ENCODE measurements at places on chromosomes 4 and X.

DNA sequence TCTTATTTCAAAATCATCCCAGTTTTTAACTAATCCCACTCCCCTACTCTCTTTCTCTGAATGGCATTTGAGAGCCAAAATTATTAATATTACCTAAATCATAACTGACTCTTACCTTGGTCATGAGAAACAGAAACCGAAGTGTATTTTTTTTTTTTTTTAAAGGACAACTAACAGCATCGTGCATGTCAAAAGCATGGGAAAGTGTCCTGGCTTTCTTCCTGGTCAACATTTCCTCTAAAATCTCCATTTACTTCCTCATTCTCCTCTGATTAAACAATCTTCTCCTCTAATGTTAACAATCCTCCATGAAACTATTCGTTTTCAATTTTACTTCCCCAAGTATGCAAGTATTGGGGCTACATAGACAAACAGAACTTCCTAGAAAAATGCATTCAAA is 2.1 kb upstream of the STS start:
- no peak for DNase-seq

- no peak for DNase-seq
These were observed 84.3 kb upstream of the TAPT1 start for GRCh38 chr4:16310606-16311005.

DNA sequence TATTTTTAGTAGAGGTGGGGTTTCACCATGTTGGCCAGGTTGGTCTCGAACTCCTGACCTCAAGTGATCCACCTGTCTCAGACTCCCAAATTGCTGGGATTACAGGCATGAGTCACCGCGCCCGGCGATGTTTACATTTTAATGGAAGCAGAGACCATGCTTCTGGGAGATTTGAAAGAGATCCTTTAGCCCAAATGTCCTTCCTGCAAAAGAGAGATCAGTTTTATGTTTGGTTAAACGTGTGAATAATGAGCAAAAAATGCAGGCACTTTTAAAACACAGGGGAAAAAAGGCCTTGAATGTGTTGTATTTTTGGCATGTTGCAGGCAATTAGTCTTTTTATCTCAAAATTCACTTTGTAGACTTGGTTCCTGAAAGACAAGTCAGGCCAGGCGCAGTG is 95.8 kb upstream of the ELOVL6 start:
- DNase-seq, result no peak

- DNase-seq, result no peak
These were observed 64.3 kb upstream of the CCDC160 start for GRCh38 chrX:134172588-134173259.

DNA sequence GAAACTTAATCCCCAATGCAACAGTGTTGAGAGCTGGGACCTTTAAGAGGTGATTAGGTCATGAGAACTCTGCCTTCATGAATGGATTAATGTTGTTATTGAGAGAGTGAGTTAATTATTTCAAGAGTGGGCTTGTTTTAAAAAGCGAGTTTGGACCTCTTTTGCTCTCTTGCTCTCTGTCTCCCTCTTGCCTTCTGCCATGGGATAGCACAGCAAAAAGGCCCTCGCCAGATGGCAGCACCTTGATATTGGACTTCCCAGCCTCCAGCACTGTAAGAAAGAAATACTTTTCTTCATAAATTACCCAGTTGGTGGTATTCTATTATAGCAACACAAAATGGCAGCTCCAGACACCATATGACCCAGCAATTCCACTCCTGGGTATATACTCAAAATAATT is 7.0 kb upstream of the ATP6AP2 start:
- no peak for DNase-seq

DNA sequence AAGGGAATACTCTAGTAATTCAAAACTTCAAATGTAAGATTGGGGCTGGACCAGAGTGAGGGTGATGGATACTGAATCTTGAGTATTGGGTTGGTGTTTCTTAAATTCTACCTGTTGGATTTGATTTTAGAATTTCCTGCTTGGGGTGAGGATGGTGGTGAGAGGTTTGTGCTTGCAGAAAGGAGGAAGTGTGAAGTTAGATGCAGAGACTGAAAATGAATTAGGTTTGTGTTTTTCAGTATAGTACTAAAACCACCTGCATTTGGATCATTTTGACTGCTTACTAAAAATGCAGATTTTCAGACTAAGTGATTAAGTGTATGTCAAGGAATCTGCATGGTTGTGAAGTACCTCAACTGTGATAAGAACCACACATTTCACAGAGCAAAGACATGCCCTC is 131.5 kb upstream of the CENPE start:
- DNase-seq, result no peak

DNA sequence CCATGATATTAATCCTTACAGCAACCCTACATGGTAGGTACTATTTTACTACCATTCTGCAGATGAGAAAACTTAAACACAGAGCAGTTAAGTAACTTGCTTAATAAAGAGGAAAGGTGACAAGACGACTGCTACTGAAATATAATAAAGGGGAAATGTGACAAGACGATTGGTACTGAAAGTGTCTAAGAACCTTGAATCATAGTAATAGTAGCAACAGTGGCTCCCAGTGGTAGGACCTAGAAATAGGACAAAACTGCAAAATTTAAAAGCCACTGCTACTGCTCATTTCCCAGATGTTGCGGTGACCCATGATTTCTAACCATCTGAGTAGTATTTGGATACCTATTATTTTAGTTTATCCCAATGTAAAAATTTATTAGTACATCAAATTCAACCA is 89.5 kb downstream of the TASL start:
- no peak for DNase-seq

- DNase-seq, result no peak
These were observed 1050.0 kb downstream of the ADGRL3 start for GRCh38 chr4:62250100-62250499.

GRCh38 chrX:40543661-40544328 is 37.0 kb upstream of the ATP6AP2 start:
- DNase-seq, result no peak

GRCh38 chr4:116118221-116118620 is 967.2 kb downstream of the TRAM1L1 start:
- DNase-seq, result no peak

- no peak for DNase-seq
These were observed 179.0 kb downstream of the DHX15 start for GRCh38 chr4:24405341-24405740.

GRCh38 chrX:45309096-45309495 is 108.4 kb upstream of the DIPK2B start:
- DNase-seq, result no peak

- no peak for DNase-seq
These were observed 29.2 kb downstream of the CLRN2 start for GRCh38 chr4:17544205-17544604.

GRCh38 chr4:30725562-30725961 is 5.4 kb downstream of the PCDH7 start:
- DNase-seq, result no peak

- DNase-seq, result no peak
These were observed 210.9 kb downstream of the SLIT2 start for GRCh38 chr4:20462426-20463175.

GRCh38 chr4:22780797-22781196 is 88.1 kb downstream of the GBA3 start:
- no peak for DNase-seq

DNA sequence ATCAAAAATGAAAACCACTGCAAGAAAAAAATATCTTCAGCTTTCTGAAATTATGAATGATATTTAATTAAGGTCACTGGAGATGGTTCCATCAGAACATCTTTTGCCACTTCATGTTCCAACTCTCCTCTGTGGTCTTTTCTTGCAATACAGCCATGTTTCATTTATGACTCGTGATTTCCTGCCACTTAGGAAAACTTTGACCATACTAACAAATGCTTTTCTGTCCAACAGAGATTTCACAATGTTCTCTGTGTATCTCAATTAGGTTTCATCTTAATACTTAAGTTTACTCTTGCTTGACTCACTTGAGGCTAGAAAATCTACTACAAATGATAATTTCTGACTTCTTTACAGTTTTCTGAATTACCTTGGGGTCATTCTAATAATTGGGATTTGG is 330.9 kb downstream of the CXXC4 start:
- no peak for DNase-seq

DNA sequence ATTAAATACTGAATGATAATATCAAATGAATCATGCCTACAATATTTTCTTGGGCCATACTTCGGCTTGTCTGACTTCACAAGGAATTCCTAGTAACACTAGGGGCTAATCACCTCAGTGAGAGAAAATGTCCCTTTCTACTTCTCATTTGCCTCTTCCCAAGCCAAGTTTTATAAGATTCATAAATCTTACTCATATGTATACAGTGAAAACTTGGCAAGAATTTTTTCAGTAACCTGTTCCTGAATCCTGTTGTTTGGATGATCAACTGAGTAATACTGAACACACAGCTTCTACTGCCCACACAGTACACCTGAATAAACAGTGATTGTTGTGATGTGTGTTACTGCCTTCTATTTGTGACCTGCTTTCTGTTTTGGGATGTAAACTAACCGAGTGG is 16.5 kb downstream of the TMPRSS11E start:
- DNase-seq, result no peak

GRCh38 chr4:27764526-27764837 is 903.8 kb downstream of the STIM2 start:
- DNase-seq, result no peak

GRCh38 chr4:118351851-118352827 is 664 bp downstream of the PRSS12 start:
- no peak for DNase-seq

DNA sequence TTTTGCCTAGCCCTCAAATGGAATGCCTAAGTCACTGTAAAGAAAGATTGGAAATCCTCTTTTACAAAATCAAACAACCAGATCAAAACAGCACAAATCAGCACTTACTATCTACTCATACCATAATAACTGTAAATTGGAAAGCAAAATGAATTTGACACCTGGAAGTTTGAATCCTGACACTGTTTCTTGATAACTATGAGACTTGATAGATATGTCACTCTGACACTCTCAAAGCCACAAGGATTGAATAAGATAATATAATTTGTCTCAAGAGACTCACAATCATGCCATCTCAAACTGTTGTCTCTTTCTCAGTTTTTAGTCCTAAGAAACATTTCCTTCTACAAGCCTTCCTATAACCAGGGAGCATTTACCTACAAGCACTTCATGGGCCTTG is 302.6 kb upstream of the DIAPH2 start:
- no peak for DNase-seq

DNA sequence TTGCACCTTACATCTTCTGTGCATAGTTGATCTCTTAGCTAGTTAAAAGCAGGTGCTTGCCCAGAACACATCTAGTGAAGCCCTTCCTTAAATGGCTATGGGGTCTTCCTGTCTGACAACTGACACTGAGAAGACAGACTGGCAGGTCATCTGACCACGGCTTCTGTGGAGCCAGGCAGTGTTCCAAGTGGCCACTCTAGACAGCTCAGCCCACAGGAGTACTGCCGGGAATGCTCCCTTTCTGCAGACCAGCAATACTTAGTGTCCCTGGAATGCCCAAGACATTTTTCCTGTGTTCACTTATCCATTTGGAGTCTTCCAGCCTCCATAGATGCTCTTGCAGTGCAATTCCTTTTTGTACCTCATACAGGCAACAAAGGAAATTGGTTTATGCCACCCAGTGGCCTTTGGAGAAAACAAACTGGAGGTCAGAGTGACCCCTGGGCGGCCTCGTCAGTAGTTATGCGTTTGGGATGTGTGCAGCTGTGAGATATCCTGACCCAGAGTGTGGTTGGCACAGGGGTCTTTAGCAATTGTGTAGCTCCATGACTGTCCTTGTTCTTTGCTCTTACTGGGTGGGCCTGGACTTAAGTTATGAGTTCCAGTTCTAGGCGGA is 335.5 kb downstream of the ARHGAP10 start:
- DNase-seq, result no peak

GRCh38 chrX:73581002-73581628 is 18.1 kb downstream of the CHIC1 start:
- no peak for DNase-seq

- no peak for DNase-seq
These were observed 19.2 kb downstream of the TMEM131L start for GRCh38 chr4:153485359-153485758.

- no peak for DNase-seq
These were observed 115.0 kb downstream of the TRIML1 start for GRCh38 chr4:188254211-188254610.

DNA sequence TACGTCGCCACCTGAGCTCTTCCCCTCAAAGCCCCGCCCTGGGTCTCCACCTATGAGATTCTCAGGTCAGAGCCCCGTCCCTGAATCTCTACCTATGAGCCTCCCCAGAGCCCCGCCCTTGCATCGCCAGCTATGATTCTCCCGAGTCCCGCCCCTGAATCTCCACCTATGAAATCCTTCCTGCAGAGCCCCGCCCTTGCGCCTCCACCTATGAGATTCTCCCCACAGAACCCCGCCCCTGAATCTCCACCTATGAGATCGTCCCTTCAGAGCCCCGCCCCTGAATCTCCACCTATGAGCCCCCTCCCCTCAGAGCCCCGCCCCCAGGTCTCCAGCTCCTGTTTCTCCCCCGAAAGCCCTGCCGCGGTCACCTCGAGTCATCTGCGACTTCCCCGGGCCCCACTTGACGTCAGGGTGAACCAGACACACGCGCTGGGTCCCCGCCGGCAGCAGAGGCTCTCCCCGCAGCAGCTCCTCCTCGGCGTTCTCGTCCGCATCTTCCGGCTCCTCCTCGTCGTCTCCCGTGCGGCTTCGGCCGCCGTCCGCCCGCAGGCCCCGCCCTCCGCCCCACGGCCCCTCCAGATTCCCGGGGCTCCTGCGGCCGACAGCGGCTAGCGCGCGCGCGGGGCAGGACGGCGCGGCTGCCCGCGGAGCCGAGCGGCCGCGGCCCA is 393 bp downstream of the GTPBP6 start:
- peak; percentile 99 for DNase-seq

GRCh38 chr4:6873792-6874461 is 35.7 kb upstream of the TBC1D14 start:
- peak; percentile 68 for DNase-seq

All from stimulated activated CD4-positive, alpha-beta T cell treated with anti-CD3 and anti-CD28 coated beads, Interleukin-4, amount 100 ng/mL, for 48 hours (primary cell).